ENCODE measurements at places on chromosomes 4 and X.

DNA sequence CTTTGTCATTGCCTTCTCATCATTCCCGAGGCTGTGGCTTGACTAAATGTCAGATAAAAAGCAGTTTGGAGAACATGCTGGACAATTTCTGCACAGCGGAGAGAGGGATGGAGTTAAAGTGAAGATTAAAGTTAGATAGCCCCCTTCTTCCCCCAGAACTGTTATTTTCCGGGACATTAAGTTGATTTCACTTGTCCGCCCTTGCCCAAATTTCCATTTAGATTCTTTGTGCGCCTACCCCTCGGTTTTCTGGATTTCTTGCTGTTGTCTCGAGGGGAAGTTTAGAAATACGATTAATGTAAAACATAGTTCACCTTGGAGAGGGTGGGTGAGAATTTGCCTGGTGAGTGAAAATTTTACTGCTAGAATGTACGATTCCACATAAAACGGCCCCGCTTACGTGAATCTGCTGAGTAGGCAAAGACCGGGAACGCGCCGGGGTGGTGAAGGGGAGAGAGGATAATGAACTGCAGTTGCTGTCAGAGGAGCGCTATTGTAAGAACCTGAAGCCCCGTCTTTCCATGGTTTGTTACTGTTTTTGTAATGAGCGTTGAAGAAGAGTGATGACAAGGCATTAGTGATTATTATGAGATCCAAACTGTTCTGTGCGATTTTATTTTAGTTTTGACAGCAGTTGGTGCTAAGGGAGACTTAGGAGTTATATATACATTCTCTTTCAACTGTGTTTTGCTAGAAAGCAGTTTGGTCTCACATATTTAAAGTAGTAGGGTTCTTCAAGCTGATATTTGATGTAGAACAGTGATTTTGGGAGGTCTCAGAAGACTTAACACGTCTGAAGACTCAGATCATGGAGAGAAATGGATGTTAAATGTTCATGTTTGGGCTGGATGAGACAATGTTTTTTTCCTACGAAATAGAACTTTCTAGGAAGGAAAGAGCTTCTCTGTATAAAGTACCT, 73.0 kb downstream of the AFF1 start:
- DNase-seq = peak; percentile 75

GRCh38 chrX:75366861-75367260, 93.0 kb downstream of the UPRT start:
- DNase-seq = no peak

DNA sequence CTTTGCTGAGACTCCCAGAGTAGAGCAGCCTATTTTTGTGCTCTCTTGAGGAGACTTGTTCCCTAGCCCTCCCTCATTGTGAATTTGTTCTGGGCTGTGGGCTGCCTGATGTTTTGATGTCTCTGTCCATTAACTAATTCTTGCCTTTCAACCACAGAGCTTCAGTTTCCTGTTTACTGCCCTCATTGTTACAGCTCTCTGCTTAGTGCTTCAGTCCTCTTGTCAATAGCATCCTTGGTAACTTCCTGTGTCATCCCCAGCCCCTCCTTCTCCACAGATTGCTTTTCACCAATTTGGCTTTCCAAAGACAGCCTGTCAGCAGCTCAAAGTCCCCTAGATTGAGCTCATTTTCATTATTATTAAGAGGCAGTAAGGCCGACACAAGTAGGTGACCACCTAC, 69.9 kb downstream of the COX7B2 start:
- no peak for DNase-seq

- DNase-seq = no peak
Measured at GRCh38 chr4:100539706-100540105, 21.9 kb upstream of the EMCN start.

GRCh38 chr4:105588252-105588651, 35.8 kb downstream of the ARHGEF38 start:
- no peak for DNase-seq

GRCh38 chr4:168790898-168791297, 219.2 kb downstream of the CBR4 start:
- DNase-seq = no peak

GRCh38 chrX:10524578-10524977, 95.8 kb downstream of the MID1 start:
- DNase-seq = no peak
